ENCODE measurements at places on chromosomes 3 and 15. TPM values are rescaled to one million over a fixed set of nuclear protein-coding genes. Genes with fewer than 3 reads are reported as not detected.

DNA sequence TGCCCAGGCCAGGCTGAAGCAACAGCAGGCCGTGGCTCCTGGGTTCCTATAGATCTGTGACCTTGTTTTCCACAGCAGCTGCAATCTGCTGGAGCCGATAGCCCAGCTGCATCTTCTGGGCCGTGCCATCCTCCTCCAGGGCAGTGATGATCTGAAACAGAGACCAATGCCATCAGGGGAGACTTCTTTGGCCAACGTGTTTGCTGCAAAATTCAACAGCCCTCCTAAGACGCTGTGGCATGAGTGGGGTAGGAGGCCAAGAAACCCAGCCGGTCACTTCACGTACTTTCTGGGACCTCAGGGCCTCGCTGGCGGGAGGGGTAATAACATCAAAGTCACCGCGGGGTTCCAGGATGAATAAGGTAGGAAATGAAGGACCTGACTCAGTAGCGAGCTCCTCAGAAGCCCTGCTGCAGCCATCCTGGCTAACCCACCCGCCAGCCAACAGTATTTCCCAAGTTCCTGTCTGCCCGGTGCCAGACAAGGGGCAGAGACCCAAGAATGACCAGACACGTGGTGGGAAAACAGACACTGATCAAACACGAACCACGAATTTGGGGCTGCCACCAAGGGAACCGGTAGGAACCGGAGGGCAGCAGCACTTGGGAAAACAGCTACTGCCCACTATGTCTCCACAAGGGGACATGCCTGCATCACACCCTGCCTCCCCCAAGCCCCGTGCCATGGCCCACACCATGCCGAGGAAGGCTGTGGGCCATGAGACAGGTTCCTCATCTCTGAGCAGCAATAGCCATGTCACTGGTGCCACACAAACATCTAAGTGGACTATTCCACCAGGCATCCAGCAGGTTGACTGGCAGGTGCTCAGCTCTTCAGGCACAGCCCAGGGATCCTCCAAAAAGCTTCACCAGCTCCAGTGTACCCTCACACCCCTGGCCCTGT lies 25.2 kb downstream of the PLXNB1 start:
- DNase-seq, result no peak

DNA sequence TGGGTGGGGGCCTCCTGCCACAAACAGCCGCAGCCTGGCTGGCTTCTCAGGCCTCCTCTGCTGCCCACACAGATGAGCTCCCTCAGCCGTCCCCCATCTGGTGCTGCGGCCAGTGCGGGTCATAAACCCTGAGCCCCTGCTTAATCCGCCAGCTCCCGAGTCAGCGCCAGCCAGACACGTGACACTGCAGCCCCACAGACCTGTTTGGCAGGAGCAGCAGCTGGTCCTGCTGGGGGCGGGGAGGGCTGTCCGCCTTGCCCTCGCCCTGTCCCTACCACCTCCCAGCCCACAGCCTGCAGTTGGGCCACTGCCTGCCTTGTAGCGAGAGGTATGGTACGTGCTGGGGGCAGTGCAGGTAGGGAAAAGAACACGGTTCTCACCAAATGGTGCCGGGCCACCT lies 86.2 kb downstream of the IQSEC1 start:
- no peak for DNase-seq

Gene SLC24A5
- total RNA-seq, result not detected

Gene GPR176
- total RNA-seq, result 0.21 TPM

Gene DUOXA2
- total RNA-seq, result not detected

Gene MKRN3
- not detected for total RNA-seq
